Cardiac atrium fibroblast (primary cell): ENCODE measurements at places on chromosomes 2 and 18. TPM values are rescaled to one million over a fixed set of nuclear protein-coding genes. Genes with fewer than 3 reads are reported as not detected.

APOB gene
- under 0.01 TPM in 2 replicates for total RNA-seq

CFC1 gene
- total RNA-seq, result not detected in 2 replicates

L3MBTL4 gene
- total RNA-seq, result not detected in 2 replicates

UPP2 gene
- not detected in 2 replicates for total RNA-seq

C2orf80 gene
- not detected in 2 replicates for total RNA-seq

POTEC gene
- total RNA-seq, result not detected in 2 replicates

DTNB gene
- 3.4 and 5.4 TPM in 2 replicates for total RNA-seq

CRYGD gene
- total RNA-seq, result not detected in 2 replicates

CXCR2 gene
- not detected in 2 replicates for total RNA-seq

TDRD15 gene
- total RNA-seq, result not detected in 2 replicates

C18orf54 gene
- total RNA-seq, result 1.3 and 1.6 TPM in 2 replicates

GDF7 gene
- 0.16 and 0.36 TPM in 2 replicates for total RNA-seq

C2orf42 gene
- 14.4 and 21.3 TPM in 2 replicates for total RNA-seq

SH3BP4 gene
- 31.1 and 42.6 TPM in 2 replicates for total RNA-seq

PLCL1 gene
- total RNA-seq, result 9.2 and 21.2 TPM in 2 replicates

GPR35 gene
- total RNA-seq, result not detected in 2 replicates

SERPINB4 gene
- total RNA-seq, result not detected in 2 replicates

METTL8 gene
- 8.3 and 23.7 TPM in 2 replicates for total RNA-seq

PTPN18 gene
- 15.3 and 18.0 TPM in 2 replicates for total RNA-seq

RNF125 gene
- 0.16 and 0.36 TPM in 2 replicates for total RNA-seq

PKDCC gene
- total RNA-seq, result 94.1 and 99.8 TPM in 2 replicates

ARHGAP25 gene
- 4.3 and 6.5 TPM in 2 replicates for total RNA-seq

TRABD2A gene
- total RNA-seq, result 1.1 and 2.2 TPM in 2 replicates

FOXI3 gene
- total RNA-seq, result not detected in 2 replicates

MYO5B gene
- total RNA-seq, result not detected in 2 replicates
